ENCODE measurements at places on chromosomes 5 and 9.
A peak's percentile ranks its signal among the peaks of the same experiment; 100 is the strongest.

- DNase-seq, result no peak
Observed at GRCh38 chr5:37850226-37850865, 10.5 kb upstream of the GDNF start.

GRCh38 chr9:120729791-120730241 is 15.5 kb upstream of the MEGF9 start:
- DNase-seq, result no peak

- DNase-seq, result no peak
Observed at GRCh38 chr5:172280929-172281328, 2.6 kb downstream of the UBTD2 start.

DNA sequence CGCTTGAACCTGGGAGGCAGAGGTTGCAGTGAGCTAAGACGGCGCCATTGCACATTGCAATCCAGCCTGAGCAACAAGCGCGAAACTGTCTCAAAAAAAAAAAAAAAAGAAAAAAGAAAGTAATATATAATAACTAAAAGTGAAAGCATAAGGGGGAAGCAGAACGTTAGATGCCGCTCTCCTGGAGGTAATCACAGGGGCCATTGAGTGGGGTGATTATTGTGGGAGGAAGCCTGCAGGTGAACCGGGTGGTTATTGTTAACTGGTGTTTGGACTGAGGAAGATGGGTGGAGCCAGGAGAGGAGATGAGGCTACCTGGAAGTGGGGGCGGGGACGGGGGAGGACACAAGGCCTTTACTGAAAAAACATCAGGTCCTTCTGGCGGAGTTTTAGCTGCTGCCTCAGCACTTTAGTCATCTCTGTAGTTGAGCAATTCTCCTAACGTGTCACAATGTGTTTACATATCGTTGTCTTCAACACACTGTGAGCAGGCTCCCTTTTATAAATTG is 5.3 kb upstream of the TJP2 start:
- DNase-seq, result peak; percentile 31

DNA sequence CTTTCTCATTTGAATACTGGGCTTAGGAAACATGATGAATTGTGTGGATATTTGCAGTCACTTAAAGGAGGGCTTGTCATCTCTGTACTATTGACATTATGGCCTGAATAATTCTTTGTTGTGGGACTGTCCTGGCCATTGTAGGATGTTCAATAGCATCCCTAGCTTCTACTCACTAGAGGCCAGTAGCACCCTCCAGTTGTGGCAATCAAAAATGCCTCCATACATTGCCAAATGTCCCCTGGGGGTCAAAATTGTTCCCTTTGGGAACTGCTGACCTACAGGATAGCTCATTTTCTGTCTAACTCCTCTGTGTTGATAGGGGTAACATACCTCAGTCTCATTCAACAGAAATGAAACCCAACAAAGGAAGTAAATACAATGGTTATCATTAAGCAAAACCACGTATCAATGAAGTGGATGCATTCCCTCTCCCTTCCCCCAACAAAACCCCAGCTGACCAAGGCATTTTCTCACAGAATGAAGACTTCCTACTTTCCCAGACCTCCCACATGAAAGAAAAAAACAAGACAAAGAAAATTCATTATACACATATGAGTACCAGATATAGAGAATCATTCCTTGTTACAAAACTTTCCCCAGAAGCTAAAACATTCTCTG is 18.1 kb downstream of the FYB1 start:
- DNase-seq, result no peak

DNA sequence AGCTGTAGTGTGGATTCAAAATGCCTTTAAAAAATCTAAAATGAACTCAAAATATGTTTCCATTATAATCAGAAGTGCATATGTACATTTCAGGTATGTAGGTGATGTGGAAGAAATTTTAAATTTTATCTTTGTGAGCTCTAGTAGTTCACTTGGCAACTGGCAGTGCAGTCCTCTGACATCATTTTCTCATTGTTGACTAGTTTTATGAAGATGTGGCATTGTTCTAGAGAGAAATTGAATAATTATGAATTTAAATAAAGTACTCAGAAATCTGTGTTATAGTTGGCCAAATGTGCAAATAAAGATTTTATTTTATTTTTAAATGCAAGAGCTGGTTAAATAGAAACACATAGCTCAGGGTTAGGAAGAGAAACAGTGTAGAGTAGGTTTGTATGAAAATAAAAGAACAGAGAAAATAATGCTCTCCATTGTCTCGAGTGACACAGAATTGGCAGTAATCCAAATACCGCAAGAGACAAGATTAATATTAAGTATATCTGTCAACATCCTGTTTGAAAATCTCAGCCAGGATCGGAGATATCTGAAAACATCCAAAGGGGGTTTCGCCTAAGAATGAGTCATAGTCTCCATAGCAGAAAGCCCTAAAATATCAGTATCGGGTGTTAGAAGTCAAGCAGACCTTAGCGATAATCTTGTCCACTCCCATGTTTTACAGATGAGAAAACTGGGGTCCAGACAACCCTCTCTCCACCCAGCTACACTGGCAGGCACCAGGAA is 189.4 kb downstream of the CCDC192 start:
- DNase-seq, result peak; percentile 40

DNA sequence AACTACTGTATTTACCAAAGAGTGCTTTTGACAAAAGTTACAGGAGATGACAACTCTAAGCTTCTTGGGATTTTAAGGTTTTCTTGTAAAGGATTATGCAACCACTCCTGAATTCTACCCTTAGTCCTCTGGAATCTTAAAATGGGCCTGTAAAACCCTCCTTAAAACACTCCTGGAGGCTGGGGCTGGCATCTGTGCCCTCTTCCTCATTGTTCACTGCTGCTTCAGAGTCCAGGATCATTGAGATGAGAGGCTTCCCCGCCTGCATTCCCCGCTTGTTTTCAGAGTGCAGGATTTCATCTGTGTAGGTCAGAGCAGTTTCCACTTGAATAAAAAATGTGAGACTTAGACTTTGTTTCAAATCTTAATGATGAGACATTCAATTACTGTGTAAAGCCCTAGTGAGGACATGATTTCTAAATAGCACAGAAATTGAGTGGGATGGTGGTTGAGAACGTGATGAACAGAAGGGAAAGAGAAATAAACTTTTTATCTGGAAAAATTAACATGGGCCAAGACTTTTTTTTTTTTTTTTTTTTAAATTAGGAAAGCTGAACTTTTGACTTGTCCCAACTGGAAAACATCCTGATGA is 40.4 kb downstream of the PCSK5 start:
- DNase-seq, result no peak

- DNase-seq, result peak; percentile 52
Observed at GRCh38 chr5:59034498-59035186, 451.8 kb downstream of the RAB3C start.

DNA sequence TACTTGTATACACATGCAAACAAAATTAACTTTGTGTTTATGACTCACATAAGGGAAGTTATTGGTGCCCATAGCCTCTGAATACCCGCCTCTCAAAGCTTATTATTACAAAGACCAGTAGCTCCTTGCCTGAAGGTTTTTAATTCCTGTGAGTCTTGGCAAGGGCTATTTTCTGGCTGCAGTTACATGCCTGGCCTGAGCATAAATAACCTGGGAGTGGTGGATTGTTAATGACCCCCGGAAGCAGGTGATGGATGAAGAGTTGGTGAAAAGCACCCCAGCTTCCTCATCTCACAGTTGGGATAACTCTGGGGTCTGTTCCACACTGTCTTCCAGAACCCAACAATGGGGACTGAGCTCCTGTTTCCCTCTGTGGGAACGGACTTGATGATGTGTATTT is 594.5 kb downstream of the PDE4D start:
- DNase-seq, result no peak

DNA sequence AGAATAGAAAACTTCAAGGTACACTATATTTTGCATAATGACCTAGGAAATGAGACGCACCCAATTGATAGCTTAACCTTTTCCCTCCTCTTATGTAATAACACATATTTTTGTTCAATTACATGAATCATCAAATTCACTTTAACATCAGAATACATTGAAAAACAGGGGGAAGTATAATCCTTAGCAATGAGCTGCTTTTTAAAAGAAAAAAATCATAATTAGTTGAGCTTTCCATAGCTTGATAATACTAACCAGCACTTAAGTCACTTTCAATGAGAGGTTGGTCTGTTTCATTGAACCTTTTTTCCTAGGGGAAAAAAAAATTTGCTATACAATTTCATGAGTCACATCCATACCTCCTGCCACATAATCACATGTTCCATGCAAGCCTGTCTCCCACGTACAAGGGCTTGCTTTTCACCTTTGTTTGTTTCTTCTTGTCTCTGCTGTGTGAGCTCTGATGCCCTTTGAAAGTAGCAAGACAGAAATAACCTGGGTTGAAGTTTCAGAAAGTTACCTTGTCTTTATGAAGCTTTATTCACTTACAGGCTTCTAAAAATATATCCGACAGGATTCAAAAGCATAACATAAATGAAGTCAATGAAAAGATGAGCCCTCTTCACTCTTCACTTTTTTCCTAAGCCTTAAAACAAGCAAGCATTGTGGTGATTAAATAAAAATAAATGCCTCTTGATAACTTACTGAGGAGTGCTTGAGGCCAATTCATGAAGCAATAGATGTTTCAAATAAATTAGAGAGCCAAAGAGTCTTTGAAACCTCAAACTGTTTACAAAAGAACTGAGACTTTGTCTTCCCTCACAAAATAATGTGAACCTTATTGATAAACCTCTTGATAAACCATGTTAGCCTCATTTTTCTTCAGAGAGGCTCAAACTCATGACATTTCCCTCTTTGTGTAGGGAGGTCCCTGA is 108.5 kb downstream of the FEM1C start:
- no peak for DNase-seq

- no peak for DNase-seq
Observed at GRCh38 chr5:179869641-179870402, 11.2 kb upstream of the MRNIP start.

- no peak for DNase-seq
Observed at GRCh38 chr5:179304466-179304865, 40.8 kb downstream of the ADAMTS2 start.

DNA sequence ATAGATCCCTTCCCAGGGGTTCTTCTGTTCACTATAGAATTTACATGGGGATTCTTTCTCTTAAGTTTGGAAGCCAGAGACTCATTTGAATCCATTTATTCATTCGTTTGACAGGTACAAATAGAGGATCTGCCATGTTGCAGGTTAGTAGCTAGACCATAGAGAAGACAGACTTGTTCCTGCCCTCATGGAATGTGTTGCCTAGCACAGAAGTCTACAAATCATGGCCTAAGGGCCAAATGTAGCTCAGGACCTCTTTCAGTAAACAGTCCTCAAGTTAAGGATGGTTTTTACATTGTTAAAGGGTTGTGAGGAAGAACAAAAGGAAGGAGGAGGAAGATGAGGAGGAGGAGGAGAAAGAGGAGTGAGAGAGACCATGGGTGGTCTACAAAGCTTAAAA is 114.7 kb upstream of the SLC44A1 start:
- DNase-seq, result no peak

GRCh38 chr5:155923784-155924183 is 403.2 kb upstream of the SGCD start:
- no peak for DNase-seq

DNA sequence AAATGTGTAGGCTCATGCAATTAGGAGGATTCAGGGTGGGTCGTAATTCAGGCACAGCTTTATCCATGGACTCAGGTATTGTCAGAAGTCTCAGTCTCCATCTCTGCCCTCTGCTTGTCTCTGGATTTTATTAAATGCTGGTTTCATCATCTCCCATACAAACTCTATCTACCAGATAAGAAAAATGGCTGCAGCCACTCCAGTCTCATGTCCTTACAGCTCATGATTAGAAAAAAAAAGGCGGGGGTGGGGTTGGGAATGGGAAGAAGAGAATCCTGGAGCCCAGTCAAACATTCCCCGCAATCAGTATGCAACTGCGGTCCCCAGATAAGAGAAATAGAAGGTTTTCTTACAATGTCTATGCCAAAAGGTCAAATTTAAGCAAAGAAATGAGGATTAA is 7.6 kb upstream of the FBXO38 start:
- no peak for DNase-seq

DNA sequence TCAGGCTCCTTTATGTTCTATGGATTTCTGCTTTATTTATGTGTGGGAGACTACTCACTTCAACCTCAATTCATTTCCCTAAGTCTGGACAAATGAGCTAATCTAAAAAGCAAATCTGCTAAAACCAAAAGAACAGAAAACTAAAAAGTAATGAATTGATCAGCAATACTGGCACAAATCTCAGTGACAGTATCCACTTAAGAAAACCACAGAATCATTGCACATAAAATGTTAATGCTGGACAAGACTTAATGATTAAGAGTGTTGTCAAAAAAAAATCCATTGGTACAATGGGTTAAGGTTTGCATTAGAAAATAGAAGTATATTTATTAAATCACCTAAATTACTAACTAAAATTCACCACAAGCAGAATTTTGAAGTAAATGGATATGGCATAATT is 147.6 kb downstream of the EDIL3 start:
- no peak for DNase-seq

DNA sequence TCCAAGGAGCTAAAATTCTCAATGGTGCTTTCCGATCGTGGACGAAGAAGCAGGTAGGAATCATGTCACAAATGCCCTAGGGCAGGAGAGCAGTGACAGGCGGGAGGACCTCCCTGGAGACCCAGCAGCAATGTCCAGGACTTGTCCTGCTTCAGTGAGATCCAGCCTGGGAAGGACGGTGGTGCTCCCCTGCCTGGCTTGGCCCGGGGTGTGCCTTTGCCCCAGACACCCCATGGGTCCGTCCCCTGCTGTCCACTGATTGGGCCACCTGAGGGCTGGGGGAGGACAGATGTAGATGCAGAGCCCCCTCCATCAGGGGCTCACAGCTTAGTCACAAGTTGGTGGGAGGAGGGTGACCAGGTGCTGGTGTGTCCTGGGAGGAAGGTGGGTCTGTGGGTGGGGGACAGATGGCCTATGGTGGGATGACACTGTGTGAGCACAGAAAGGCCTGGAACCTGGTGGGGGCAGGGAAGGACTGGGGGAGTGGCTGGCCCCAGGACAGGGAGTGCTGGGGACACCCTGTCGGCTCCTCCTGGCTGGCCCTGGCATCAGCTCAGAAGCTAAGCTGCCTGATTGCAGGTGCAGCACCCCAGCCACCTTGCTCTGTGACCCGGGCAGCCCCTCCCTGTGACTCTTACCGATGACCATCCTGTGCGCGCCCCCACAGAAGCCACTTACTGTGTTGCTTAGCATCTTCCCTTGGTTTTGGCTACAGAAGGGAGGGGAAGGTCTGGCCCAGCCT is 82.0 kb downstream of the PHF2 start:
- DNase-seq, result no peak

- DNase-seq, result no peak
Observed at GRCh38 chr9:123457583-123457982, 101.6 kb downstream of the CRB2 start.

GRCh38 chr5:112691339-112691680 is 46.4 kb upstream of the APC start:
- DNase-seq, result no peak

All from central memory CD4-positive, alpha-beta T cell (primary cell).